T-helper 1 cell treated with Interleukin-12 subunit alpha and Interleukin-12 subunit beta and Interleukin-4 antibody, amounts not matched to agents 30 ng/mL and 1 ng/mL, for 36 hours (primary cell): ENCODE measurements at places on chromosomes 4 and X. TPM values are rescaled to one million over a fixed set of nuclear protein-coding genes. Genes with fewer than 3 reads are reported as not detected.

The UGT2B11 gene
- total RNA-seq, result not detected in 2 replicates

The GNPDA2 gene
- total RNA-seq, result 15.2 TPM in 2 replicates

The STS gene
- 2.0 TPM in 2 replicates for total RNA-seq

The MAGEB1 gene
- not detected in 2 replicates for total RNA-seq

The ABLIM2 gene
- total RNA-seq, result 0.51 and 0.56 TPM in 2 replicates

The PCDH7 gene
- total RNA-seq, result not detected in 2 replicates

The CYLC1 gene
- not detected in 2 replicates for total RNA-seq

The NDP gene
- total RNA-seq, result not detected in 2 replicates
